ENCODE measurements at places on chromosomes 2 and 18.

DNA sequence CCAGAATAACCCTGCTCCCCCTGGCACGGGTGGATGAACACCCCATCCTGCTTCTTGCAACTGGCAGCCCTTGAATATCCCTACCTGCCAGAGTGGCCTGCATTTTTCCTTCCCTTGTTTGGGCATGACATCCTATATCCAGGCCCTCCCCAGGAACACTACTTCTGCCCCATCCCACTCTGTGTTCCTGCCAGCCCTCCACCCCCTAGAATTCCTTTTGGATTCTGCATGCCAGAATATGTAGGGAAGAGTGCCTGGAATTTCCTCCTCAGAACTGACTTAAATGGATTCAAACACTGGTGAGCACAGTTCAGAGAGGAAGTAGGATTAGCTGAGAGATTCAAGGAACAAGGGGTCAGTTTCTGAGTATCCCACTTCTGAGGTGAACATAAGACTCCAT lies 123.5 kb upstream of the PELI1 start:
- no peak for DNase-seq

- DNase-seq, result no peak
Measured at GRCh38 chr2:228086561-228086960, 94.9 kb downstream of the SPHKAP start.

DNA sequence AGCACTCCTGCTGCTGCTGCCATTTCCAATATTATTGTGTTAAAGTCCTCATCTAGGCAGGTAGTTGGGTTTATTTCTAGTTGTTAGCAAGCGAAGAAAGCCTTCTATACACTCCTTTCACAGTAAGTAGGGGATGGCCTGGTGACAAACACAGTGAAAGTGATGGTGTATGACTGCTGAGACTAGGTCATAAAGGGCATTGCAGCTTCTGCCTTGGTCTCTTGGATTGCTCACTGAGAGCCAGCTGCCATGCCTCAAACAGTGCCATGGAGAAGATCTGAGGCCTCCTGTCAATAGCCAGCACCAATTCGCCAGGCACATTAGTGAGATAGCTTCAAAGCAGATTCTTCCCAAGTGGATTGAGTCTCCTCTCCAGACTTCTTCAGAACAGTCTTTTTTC lies 27.6 kb upstream of the MSTN start:
- no peak for DNase-seq

- no peak for DNase-seq
Measured at GRCh38 chr2:175786471-175787124, 215.5 kb downstream of the LNPK start.

- DNase-seq, result no peak
Measured at GRCh38 chr2:69623236-69623635, 20.3 kb downstream of the AAK1 start.

GRCh38 chr2:12776521-12776961 lies 59.8 kb downstream of the TRIB2 start:
- no peak for DNase-seq

DNA sequence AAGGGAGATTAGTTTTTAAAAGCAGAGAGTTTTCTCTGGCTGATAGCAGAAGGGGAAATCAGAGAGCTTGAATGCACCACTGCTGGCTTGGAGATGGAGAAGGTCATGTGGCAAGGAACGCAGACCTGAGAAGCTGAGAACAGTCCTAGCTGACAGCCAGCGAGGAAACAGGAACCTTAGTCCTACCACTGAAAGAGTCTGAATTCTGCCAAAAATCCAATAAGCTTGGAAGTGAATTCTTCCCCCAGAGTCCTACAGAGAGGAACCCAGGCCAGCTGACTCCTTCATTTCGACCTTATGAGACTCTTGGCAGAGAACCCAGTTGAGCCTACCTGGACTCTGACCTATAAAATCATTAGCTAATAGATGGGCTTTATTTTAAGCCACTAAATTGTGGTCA lies 371.9 kb upstream of the TNP1 start:
- DNase-seq, result no peak

GRCh38 chr18:79395761-79396404 lies at the start of gene NFATC1:
Gene NFATC1 (plus strand): TSS chr18:79395930. CDS start chr18:79396225, 295 bp downstream.
- DNase-seq, result peak; percentile 77

- no peak for DNase-seq
Measured at GRCh38 chr2:95009412-95009811, 16.1 kb upstream of the MAL start.

DNA sequence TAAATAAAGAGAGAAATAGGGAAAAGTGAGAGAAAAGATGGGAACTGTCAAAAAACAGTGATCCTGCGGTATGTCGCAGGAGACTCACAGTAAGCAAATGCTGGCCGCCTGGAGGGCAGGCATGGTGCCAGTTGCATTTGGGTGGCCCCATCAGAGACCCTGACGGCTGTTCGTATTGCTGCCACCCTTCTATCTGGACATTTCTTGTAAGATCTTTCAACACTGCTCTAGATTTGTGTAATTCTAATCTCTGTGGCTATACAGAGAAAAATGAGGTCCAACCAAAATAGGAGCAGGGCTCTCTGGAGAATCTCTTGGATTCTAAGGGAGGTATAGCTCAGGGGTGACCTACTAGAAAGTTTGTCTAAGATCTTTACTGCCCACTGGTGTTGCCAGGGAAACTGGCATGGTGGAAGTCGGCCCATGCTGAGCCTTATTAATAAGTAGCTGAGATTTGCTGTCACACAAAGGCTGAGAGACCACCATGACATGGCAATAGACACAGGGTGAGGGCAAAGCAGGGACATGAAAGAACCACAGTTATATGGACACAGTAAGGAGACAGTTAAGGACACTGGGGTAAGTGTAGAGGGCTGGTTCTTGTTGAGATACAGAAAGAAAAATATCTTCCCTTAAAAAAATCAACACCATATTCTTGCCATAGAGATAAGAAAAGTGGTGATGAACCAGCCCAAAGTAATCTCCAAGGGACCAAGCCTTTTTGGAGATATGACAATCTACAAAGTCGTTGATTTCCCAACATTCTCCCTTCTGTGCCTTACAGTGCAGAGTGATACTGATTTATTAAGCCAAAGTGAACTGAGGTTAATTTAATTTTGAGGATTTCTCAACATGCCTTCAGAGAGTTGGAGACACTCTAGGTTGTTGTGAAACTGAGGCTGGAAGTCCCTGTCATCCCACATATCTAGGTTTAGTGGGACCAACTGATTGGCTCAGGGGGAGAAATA lies 26.4 kb upstream of the FZD7 start:
- no peak for DNase-seq

DNA sequence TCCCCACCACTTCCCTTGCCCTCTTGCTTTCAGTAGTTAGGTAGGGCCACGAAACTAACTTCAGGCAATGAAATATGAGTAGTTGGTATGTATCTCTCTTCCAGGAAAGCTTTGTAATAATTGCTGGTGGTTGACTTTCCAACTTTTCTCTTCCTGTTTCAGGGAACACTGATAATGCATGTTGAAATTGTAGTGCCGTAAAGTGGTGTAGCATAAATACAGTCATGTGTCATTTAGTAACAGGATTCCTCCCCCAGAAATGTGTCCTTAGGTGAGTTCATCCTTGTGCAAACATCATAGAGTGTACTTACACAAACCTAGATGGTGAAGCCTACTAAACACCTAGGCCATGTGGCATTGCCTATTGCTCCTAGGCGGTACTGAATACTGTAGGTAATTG lies 429.2 kb downstream of the PID1 start:
- DNase-seq, result no peak

DNA sequence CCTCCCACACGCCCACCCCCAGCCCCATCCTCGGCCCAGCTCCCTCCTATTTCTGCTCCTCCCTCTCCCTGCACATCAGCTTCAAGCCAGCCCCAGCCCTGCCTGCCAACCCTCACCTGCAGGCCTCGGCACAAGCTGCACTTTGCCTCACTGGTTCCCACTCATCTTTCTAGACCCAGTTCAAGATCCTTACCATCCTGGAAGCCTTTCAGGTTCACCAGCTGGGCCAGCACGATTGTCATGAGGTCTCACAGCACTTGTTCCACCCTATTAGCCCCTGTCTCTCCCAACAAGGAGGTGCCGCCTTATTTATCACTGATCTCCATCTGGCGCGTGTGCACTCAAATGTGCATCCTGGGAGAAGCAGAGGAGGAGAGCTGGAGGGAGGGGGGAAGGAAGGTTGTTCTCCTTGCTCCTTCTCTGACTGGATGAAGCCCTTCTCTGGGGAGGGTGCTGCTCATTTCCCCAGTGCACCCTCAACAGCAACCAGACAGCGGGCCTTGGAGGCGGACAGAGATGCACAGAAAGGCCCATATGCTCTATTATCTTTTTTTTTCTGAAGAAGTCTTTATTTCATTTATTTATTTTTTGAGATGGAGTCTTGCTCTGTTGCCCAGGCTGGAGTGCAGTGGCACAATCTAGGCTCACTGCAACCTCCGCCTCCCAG lies 15.5 kb upstream of the BIN1 start:
- no peak for DNase-seq

DNA sequence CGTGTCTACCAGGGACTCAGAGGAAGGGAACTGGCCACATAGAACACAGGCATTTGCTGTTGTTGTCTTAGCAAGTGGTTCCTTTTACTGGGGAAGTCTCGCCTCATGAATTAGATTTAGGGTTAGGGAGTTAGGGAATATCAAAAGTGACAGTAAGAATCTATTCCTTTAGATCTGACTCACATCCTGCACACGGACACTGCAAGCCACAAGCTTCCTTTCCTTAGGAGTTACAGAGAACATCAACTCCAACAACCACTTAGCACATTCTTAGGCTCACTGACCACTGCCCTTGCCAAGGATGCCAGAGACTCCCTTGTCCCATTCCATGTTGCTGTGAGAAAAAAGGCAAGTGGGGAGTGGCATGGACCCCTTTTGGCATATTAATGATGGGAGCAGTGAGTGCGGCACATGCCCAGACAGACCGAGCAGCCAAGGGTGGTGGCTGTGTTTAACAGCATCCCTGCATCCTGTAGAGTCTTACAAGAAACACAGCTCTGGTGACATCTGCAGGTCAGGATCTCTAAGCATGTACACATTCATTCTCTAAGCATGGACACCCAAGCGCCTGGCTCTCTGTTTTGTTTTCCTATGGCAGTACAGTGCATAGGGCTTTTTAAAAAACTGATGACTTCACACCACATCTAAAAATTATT lies 745.6 kb upstream of the RAB6C start:
- DNase-seq, result no peak

- DNase-seq, result peak; percentile 21
Measured at GRCh38 chr2:191421950-191422349, 176.7 kb downstream of the MYO1B start.

- DNase-seq, result no peak
Measured at GRCh38 chr2:236968101-236968879, 117.4 kb upstream of the COPS8 start.

DNA sequence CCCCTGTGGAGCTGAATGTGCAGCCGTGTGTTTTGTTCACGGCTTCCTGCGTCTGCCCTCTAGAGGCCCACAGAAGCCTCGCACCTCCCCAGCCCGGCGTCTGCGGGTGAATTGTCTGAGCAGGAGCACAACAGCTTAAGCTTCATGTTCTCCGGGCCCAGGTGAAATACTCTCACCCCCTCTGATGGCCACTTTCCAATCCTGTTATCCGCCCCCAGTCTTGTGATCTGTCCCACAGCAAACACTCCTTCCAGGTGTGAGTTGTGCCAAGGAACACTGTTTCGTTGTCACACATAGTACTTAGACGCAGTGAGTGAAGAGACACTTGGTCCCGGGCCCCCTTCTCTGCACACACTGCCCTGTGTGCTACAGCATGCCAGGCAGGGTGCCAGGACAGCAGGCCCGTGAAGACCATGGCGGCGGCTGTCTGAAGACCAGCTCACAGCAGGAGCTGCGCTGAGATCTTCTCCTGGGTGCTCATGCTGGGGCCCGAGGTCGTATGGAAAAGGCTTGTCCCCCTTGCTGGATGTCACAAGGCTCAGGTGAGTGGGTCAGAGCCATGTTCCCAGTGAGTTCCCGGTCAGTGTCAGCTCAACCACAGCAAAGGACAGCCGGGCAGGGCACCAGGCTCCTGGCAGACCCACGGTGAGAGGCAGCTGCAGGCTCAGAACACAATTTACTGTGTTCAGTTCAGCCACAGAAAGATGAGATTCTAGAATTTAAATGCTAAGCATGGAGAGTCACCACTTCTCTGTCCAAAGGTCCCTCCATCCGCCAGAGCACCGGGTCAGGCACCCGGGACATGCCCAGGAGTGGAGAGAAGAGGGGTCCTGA lies 6.8 kb upstream of the PXDN start:
- peak; percentile 40 for DNase-seq

Measured in activated CD4-positive, alpha-beta T cell treated with anti-CD3 and anti-CD28 coated beads, Interleukin-2, Interleukin-6, amounts not matched to agents 100 ng/mL and 50 ng/mL, durations not matched to agents 16 hours and 8 hours (primary cell).